ENCODE measurements at places on chromosomes 12 and 14.

GRCh38 chr12:39603065-39603464, 16.5 kb downstream of the ABCD2 start:
- DNase-seq = no peak

DNA sequence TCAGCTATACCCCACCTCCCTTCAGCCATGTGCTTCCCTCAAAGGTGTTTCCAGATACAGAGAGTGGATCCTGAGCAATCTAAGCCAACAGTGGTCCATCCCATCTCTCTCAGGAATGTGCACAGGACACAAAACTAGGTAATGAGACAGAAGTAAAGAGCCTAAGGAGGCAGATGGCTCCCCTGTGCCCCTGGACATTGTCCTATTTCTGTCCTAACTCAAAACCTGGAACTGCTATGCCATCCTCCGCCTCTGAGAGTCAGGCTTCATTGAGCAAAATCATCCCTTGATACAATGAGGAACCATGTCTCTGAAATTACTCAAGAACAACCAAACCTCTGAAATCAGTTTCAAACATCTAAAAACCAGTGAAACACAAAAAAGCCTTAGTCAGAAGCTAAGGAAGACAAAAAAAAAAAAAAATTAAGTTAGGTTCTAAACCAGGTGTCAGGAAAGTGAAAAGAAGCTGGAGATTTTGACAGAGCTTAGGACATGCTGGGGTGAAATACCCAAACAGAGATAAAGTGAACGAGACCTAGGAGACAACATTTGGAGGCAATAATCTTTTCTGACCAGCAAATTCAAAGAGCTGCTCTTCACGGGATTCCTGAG, 200.3 kb upstream of the PLEKHG7 start:
- DNase-seq = peak; percentile 45

DNA sequence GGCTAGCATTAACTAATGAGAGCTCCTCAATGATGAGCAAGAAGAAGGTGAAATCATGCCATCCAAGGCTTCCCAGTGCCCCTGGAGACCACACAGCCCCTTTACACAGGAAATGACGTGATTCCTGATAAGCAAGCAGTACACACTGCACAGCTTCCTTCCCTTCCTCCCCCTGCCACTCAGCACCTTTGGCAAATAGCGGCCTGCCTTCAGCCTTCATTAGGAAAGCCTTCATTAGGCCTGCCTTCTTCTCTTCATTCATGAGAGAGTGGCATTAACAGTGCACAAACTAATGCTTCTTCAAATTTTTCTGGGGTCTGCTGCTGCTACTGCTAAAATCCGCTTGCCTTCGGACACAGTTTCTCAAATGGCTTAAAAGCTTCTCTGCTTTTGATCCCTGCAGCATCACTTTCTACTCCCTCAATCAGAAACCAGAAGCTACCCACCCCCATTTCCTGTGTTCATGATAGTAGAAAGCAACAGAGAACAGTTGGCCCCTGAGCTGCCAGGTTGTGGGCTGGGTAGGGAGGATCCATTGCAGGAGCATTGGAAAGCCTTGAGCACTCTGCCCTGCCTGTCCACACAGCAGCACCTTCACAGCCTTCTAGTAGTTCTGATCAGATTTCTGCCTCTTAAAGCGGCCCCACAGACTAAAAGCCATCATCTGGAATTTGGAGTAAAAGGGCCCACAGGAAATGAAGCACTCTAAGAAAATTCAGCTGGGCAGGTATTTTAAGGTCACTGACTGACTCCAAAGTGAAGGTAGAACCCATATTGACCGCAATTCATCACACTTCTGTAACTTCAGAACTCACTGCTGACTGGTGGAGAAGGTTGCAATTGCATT, 103.8 kb upstream of the ETV6 start:
- peak; percentile 18 for DNase-seq

- DNase-seq = no peak
Measured at GRCh38 chr12:38124247-38125012, 192.1 kb upstream of the ALG10B start.

All from NCI-H1417 (cell line).